ENCODE measurements at places on chromosomes 3 and 15. TPM values are rescaled to one million over a fixed set of nuclear protein-coding genes. Genes with fewer than 3 reads are reported as not detected.

DNA sequence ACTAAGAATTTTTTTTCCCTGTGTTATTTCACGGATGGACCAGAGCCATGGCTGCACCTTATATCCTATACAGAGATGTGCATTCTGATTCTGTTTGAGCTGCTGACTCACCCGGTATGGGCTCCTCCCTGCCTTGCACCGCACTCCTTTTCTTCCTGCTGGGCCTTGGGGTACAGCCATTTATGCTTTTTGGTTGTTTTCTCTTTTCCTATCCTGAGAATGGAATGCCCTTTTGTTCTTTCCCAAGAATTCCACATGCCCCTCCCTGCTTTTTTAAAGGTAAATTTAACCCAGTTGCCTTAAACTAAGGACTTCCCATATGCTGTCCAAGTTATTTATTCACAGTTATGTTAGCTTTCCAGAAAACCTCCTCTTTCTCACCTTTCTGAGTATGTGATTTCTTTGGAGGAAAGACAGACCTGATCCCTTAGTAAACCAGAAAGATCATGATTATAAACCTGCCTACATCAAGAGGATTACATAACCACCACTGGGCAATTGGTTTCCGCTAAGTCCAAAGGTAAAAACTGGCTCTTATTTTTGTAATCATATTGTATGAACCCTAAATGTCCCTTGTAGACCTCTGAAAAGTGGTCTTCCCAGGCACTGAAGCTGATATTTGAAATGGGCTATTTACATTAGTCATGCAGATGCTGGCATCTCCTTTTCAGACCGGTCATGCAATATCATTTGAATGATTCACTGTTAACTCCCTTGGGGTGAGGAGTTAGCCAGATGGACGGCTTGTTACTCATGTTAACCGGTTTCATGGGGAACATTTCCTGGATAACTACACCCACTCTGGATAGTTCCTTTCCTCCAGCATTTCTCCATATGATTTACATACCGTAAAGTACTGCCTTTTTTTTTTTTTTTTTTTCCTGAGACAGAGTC lies 45.5 kb downstream of the TMOD3 start:
- peak; percentile 60 for DNase-seq

DNA sequence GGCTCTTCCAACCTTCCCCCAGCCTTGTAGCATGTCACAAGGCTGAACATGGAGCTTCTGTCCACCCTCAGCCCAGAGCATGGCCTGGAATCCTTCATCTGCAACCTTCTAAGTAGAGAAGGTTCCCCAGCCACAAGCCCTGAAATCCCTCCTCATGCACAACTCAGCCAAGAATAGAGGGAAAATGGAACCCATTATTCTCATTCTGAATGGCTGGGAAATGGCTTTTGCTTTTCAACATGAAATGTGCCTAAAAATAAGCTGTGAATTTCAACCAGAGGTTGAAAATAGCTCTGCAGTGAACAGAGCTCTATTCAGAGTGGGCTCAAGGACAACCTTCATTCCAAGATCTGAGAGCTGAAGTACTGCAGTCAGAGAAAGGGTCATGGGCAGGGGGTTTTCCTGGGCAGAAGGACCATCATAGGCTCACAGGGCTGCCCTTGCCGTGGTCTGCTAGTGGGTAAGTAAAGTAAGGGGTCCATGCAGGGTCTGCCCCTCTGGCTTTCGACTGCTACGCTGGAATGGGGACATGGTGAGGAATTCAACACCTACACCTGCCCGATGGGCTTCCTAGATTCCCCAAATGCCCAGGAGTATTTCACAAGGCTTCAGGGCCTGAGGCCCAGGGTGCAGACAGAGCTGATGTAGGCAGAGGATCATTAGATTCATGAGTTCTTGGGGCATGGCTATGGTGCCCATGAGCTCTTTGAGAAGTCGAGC lies 35.9 kb downstream of the POC1A start:
- no peak for DNase-seq

DNA sequence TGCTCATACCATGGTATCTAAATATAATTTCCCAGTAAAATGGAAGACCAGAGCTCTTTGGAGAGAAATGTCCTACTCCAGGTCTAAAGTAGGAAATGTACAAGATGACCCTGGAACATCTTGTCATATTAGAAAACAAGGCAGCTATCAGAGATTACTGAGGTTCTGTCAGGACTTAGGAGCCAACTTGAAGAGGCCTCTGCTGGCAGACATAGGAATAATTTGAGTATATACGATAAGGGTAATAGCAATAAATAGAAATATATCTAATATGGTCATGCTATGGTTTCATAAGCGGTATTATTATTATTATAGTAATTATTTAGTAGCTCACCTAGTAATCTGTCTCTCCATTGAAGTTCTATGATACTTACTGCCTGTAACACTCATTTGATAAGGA lies 224.2 kb downstream of the SOX2 start:
- DNase-seq = no peak

- DNase-seq = no peak
Measured at GRCh38 chr15:92645731-92646130, 9.8 kb downstream of the FAM174B start.

DNA sequence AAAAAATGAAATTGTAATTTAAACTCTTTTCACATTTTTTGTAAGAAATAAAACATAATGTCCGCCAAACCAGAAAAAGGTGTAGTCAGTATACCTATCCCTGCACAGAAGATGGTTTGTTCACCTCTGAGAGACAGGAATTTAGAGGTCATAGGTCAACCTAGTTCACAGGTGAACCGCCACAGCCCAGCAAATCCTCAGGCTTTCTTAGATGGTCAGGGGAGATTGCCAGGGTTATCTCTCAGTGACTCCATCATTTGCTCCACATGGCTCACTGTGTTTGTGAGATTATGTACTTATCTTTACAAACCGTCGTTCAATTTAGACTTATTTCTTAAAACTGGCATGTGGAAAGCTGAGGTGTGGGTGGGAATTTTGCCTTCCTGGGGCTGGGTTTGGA lies 264.2 kb downstream of the GABRG3 start:
- no peak for DNase-seq

DNA sequence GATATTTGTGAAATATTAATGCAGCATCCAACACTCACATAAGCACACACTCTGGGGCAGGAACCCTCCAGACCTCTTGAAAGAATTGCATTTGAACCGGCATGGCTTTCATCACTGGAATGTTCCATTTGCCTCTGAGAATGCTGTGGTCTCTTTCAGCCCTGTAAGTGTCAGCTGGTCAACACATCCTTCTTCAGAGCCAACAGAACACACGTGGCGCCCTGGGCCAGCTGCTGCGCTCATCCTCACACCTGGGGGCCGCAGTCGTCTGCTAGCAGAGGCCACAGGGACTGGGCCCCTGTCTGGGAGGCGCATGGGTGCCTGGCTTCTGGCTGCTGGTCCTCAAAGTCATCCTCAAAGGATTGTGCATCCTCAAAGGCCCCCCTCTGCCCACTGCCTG lies 71.4 kb upstream of the HERC1 start:
- DNase-seq = no peak

- DNase-seq = no peak
Measured at GRCh38 chr15:40693904-40694687, 878 bp upstream of the RAD51 start.

- DNase-seq = peak; percentile 76
Measured at GRCh38 chr3:33855884-33856546, 57.6 kb downstream of the PDCD6IP start.

DNA sequence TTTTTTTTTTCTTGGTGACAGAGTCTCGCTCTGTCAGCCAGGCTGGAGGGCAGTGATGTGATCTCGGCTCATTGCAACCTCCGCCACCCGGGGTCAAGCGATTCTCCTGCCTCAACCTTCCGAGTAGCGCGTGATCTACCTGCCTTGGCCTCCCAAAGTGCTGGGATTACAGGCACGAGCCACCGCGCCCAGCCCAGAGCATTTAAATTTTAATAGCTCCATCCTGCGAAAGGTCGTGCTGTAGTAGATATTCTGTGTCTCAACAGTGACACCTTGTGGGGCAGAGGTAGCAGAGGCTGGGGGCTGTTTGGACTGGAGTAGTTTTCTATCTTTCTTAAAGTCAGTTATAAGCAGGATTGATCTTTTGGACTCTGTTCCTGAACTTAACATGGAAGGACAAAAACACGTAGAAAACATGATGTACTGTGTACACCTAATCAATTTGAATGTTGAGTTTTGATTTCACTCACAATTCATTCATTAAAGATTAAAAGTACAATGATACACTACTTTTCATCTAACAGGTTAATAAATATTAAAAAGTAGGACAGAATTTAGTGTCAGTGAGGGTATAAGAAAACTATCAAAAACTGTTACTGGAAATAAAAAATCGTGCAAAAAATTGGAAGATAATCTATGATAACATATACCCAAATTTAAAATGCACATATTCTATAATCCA lies 11.0 kb upstream of the PDCD6IP start:
- peak; percentile 67 for DNase-seq

DNA sequence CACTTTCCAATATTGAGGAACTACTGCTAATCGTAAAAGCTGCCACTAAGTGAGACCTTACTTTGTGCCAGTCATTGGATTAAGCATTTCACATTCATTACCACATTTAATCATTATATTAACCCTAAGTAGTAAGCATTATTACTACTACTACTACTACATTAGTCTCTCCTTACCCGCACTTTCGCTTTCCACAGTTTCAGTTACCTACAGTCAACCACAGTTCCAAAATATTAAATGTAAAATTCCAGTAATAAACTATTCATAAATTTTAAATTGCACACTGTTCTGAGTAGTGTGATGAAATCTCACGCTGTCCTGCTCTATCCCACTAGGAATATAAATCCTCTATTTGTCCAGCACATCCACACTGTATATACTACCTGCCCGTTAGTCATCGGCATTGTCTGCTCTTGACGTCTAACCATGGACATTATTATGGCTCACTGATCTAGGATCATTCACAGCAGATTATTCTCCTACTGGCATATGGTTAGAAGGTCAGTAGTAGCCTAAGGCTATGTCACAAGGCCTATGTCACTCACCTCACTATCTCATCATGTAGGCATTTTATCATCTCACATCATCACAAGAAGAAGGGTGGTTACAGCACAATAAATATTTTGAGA lies 121.1 kb downstream of the GSK3B start:
- no peak for DNase-seq

- no peak for DNase-seq
Measured at GRCh38 chr15:78625606-78626280, 4.9 kb upstream of the CHRNA3 start.

- DNase-seq = no peak
Measured at GRCh38 chr3:66483409-66483906, 17.4 kb downstream of the LRIG1 start.

- DNase-seq = no peak
Measured at GRCh38 chr3:194167480-194168282, 31.7 kb downstream of the HES1 start.

- DNase-seq = no peak
Measured at GRCh38 chr3:170524073-170524472, 61.8 kb downstream of the SLC7A14 start.

DNA sequence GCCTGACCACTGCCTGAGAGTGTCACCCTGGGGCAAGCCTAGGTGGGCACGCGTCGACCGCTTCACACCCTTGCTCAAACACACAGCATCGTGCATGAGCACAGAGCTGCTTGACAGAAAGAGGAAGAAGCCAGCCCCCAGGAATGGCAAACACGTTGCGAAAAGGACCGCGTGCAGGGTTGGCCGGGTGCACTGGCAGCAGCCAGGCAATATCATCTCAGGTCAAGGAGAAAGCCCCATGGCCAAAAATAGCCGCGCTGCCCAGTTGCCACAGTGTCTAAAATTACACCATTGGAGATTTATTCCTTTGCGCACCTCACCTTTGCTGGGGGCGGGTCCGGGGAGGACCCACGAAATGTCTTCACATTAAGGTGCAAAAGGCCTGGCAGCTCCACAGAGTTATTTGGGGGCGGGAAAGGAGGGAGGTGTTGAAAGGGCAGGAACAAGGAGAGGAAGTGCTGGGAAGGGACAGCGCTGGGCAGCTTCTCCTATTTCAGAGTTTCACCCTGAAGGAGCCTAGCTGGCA lies 44.7 kb upstream of the NR2F2 start:
- DNase-seq = no peak

DNA sequence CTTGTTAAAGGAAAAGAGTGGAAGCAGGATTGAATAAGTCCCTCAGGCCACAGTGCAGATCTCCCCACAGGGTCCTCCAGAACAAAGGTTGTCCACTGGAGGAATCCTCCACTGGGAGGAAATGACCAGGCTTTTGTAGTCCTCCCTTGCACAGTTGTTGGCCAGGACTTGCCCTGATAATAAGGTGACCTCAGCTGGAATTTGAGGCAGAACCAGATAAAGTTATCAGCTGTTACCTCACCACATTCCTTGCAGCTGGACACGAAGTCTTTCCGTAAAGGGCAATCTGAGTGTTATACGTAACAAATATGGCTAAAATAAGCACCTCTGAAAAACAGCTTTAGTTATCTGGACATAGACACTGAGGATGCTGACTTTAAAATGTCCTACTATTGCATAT lies 83.5 kb upstream of the NAALADL2 start:
- no peak for DNase-seq

DNA sequence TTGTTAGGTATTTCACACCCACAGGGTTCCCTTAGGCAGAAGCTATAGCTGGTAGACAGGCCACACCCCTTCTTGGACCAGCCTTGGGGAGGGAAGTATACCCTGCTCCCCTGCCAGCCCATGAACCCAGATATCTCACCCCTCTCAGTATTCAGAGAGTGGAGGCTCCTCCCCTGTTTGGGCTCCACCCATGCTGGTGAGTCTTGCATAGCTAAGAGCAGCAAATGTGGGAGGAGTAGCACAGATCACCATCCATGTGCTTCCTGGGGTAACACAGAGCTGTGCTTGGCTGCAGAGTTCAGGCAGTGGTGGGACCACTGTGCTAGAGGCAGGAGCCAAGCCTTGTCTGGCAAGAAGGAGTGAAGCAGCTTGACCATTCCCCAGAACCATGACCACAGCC lies 427.2 kb downstream of the ZIC1 start:
- no peak for DNase-seq

DNA sequence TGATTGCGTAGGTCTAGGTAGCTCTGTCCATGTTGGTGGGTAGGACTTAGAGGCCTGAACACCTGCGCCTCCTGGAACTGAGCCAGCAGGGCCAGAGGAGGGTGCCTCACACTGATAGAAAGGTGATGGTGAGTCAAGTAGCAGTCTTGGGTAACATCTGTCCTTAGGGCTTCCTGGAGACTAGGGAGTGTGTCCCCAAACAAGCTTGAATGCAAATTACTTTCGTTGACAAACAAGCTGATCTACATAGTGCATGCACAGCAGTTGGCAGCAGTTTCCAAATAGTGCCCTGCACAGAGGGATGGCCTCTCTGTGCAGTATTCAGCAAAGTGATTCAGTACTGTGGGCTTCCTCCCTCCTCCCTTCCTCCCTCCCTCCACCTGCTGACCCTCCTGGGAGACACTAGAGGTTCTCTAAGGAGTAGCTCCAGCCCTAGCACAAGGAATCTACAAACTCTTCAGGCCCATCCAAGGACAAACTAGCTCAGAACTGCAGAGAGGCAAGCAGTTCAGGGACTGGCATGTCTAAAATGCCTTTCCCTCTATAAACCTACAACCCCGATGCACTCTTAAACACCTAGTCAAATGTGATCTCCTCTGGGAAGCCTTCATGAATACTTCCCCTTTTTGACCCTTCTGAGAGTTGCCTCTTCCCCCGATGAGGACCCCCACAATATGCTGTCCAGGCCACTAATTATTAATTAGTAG lies 61.0 kb downstream of the TLE3 start:
- DNase-seq = no peak

Gene ANKRD34C
- total RNA-seq = not detected

Gene APEH
- total RNA-seq = 108 TPM

Gene LEKR1
- total RNA-seq = 0.26 TPM

Gene TBC1D23
- 30.2 TPM for total RNA-seq

Gene PLA2G4F
- not detected for total RNA-seq

Gene RASGRF1
- total RNA-seq = 0.51 TPM

Gene SNTN
- total RNA-seq = not detected

Gene COMMD4
- total RNA-seq = 104 TPM

Gene COL6A5
- total RNA-seq = not detected

Gene EPHA3
- total RNA-seq = not detected

Gene RPUSD2
- 11.1 TPM for total RNA-seq

Gene DUOX1
- not detected for total RNA-seq

All from dermis microvascular lymphatic vessel endothelial cell (primary cell).